Stimulated activated CD4-positive, alpha-beta T cell treated with anti-CD3 and anti-CD28 coated beads, Interleukin-4, amount 100 ng/mL, for 1 hour (primary cell): ENCODE measurements at places on chromosomes 16 and 17.
A peak's percentile ranks its signal among the peaks of the same experiment; 100 is the strongest.

DNA sequence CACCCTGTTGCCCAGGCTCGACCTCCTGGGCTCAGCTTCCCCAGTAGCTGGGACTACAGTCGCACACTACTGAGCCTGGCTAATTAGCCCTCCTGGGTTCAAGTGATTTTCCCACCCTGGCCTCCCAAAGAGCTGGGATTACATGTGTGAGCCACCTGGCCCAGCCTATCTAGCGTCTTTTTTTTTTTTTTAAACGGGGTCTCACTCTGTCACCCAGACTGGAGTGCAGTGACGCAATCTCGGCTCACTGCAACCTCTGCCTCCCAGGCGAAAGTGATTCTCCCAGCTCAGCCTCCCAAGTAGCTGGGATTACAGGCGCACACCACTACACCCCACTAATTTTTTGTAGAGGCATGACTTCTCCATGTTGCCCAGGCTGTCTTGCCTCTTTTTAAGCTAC, 33.3 kb downstream of the GLG1 start:
- DNase-seq, result no peak

- DNase-seq, result no peak
Observed at GRCh38 chr17:9646546-9646885, 1.2 kb downstream of the USP43 start.

GRCh38 chr17:4913994-4914393, 11.1 kb upstream of the CHRNE start:
- no peak for DNase-seq

DNA sequence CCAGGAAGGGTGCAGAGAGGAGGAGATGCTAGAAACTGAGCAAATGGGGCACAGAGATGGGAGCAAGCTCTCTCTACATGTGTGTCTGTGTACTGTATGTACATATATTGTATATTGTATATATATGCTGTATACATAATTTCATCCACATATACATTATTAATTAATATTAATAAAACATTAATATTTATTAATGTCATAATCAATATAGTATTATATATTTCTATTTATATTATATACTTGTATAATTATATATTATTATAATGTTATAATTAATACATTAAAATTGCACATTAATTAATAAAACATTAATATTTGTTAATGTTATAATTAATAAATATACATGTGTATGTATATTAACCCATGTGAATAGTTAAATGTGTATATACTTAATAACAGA, 31.5 kb upstream of the FOXF1 start:
- no peak for DNase-seq

GRCh38 chr17:9874722-9875121, 30.3 kb downstream of the RCVRN start:
- no peak for DNase-seq

- no peak for DNase-seq
Observed at GRCh38 chr17:16423226-16423872, 8.0 kb downstream of the TRPV2 start.

- DNase-seq, result no peak
Observed at GRCh38 chr16:68492543-68493411, 44.5 kb upstream of the SMPD3 start.

GRCh38 chr17:30274887-30275286, 16.9 kb downstream of the BLMH start:
- DNase-seq, result no peak

- DNase-seq, result no peak
Observed at GRCh38 chr17:28528327-28529012, 22.3 kb downstream of the FOXN1 start.

DNA sequence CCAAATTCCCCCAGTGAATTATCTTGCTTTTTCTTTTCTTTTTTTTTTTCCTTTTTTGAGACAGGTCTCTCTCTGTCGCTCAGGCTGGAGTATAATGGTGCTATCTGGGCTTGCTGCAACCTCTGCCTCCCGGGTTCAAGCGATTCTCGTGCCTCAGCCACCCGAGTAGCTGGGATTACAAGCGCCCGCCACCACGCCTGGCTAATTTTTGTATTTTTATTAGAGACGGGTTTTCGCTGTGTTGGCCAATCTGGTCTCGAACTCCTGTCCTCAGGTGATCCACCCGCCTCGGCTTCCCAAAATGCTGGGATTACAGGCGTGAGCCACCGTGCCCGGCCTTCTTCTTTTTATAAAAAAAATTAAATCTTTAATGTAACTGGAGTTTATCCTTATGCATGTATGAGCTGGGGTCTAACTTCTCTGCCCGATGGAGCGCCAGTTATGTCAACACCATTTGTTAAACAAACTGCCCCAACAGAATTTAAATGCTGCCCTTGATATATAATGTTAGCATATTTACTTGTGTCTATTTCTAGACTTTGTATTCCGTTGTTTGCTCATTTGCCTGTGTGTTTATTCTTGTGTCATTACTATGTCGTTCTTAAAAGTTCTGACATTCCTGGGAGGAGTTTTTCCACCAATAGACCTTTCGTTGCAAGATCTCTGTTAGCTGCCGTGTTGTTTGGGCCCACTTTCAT, 535 bp upstream of the AURKB start:
- peak; percentile 19 for DNase-seq

GRCh38 chr16:31229501-31229900, 12.6 kb upstream of the PYDC1 start:
- DNase-seq, result no peak

GRCh38 chr17:60914078-60914477, 236.4 kb downstream of the BCAS3 start:
- no peak for DNase-seq

DNA sequence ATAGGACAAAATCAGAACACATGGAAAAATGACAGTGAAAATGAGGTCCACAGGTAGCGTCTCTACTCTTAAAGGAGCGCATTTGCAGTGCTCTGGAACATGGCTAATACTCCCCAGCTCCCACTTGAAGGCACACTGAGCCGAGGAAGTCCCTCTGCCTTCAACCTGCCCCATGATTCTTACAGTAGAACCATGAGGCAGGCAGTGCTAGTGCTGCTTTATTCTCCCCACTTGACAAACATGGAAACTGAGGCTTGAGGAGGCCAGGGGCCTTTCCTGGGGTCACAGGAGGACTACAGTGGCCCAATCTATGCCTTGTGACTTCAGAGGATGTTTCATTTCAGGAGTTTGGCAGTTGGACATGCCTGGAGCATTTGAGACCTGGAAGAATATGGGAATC, 244.1 kb upstream of the MAF start:
- DNase-seq, result no peak

- no peak for DNase-seq
Observed at GRCh38 chr16:85141491-85142128, 29.3 kb upstream of the CIBAR2 start.

- DNase-seq, result no peak
Observed at GRCh38 chr17:9676084-9676483, 30.8 kb downstream of the USP43 start.

- DNase-seq, result no peak
Observed at GRCh38 chr17:72076678-72077030, 44.2 kb upstream of the SOX9 start.

- no peak for DNase-seq
Observed at GRCh38 chr16:35713762-35714650, 2254.6 kb downstream of the TP53TG3F start.

GRCh38 chr16:69932691-69933392, 18.3 kb upstream of the CLEC18A start:
- no peak for DNase-seq

- no peak for DNase-seq
Observed at GRCh38 chr17:17590141-17590751, 1.3 kb downstream of the PEMT start.

GRCh38 chr17:48791128-48792032, 25.6 kb downstream of the TTLL6 start:
- DNase-seq, result peak; percentile 7

DNA sequence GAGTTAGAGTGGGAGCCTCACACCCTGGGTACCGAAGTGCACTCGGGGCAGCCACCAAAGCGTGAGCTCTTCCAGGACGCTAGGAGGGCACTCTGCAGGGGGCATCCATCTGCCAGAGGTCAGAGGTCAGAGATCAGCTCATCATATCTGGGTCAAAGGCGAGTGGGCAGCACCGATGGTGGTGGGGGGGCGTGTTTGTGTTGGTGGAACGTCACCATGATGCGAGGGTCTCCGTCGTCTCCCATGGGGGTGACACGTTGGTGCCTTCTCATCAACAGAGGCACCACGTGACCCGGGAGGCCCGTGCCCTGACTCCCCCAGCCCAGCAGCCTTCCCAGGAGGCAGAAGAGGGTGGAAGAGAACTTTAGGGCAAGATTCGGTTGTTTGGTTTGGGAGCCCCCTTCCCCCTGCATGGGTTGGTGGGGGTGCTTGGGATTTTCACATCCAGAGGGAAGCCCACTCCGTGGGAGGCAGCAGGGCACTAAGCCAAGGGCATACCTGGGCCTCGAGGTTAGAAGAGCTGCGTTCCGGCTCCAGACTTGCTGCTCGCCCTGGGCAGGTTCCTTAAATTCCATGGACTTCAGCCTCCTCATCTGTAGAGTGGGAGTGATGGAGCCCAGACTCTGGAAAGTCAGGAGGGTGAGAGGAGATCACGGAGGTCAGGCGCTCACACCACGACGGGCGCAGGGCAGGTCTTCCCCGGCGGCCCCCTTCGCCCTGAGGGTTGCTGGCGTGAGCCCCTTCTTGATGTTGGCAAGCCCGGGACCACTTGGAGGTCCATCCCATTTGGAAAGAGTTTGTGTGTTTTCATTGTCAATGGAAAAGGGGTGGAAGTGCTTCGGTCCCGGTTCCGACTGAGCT, 14.0 kb downstream of the CRISPLD2 start:
- no peak for DNase-seq

DNA sequence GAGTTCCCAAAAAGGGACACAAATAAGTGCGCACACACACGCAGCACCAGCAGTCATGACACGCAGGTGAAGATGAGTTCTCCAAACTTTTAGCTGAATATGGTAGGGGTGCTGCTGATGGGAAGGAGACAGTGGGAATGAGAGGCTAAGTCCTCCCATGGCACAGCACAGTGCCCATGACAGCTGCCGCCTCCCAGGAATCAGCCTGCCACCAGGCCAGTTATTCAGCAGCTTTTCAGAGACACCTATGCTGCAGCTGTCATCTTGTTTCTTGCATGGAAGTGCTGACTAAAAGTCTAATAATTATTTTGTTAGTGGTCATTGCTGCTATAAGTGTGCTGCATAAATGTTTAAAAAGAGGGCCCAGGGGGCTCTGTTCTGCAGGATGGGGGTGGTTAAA, 12.2 kb downstream of the WFIKKN2 start:
- DNase-seq, result no peak

GRCh38 chr16:85601730-85602401, 11.3 kb upstream of the GSE1 start:
- no peak for DNase-seq

GRCh38 chr16:15672514-15673167, 22.6 kb downstream of the NDE1 start:
- peak; percentile 46 for DNase-seq

- DNase-seq, result no peak
Observed at GRCh38 chr16:31001507-31002249, 8.8 kb downstream of the STX1B start.

DNA sequence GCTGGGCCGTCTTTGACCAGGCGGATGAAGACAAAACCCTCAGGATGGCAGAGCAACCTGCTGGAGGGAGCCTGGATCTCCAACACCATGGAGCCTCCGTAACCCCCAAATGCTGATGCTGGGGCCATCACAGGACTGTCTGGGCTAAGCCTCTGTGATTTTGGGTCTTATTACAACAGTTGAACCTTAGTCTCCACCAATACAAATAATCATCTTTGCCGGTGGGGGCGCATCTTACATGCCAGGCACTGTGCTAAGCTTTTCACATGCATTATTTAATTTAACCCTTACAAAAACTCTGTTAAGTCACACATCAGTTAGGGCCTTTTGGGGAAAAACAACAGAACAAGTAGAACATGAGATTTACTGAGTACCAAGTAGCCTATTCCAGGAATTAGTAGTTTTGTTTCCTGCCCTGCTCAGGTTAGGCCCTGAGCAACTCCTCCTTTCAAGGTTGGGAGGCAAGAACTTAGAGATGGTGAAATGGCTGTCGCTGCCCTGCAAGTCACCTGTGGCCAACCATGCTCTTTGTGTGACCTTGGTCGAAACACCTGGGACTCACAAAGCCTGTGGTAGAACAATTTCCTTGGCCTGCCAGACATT, 8.9 kb upstream of the ITGAM start:
- no peak for DNase-seq

- DNase-seq, result no peak
Observed at GRCh38 chr17:50458270-50458669, 10.4 kb downstream of the CHAD start.

- no peak for DNase-seq
Observed at GRCh38 chr16:27335349-27336053, 21.7 kb downstream of the IL4R start.

DNA sequence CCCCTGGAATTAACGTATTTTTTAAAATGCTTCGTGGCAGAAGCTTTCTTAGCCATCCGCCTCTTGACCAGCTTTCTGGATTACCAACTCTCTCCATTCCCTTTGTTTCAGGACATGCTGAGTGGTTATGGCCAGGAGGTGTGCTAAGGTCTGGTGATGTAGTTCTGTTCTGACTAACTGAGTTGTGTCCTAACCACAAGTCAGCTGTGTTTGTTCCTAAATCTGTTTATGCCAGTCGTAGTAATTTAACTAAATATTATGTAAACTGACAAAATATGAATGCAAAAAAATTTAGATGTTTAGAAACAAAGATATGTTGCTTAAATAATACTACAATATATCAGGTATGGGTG, 61.6 kb downstream of the MRTFB start:
- no peak for DNase-seq

- DNase-seq, result no peak
Observed at GRCh38 chr17:39536468-39536867, 71.3 kb downstream of the NEUROD2 start.

- no peak for DNase-seq
Observed at GRCh38 chr17:66353937-66354401, 51.6 kb downstream of the PRKCA start.

DNA sequence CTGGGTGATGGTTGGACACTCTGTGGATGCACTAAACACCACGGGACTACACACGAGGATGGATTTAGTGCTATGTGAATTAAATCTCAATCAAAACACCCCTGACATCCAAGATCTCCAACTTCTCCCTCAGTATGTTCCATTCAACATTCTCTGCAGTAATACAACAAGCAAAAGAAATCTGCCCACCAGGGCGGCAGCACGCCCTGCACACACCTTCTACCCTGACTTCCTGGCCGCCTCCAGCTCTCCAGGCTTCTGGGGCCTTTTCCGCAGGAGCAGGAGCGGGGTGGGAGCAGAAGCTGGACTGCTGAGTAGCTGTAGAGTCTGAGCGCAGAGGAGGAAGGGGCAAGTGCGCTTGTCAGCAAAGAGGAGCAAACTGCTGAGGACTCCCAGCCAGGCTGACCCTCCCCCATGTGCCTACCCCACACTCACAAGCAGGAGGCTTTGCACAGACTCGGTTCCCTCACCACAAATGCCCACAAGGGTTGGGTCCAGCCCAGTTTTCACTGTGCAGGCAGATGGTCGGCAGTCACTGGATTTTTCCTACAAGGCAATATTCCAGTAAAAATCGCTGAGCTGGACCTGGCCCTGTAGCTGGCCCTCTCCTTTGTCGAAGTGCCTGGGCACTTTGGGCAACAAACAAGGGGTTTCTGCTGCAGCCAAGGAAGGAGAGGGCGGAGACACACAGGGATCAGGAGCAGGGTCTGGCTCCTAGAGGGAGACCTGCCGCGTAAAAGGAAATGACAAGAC, 22.8 kb downstream of the ZDHHC7 start:
- DNase-seq, result no peak
